ENCODE measurements at places on chromosomes 12 and 14.

DNA sequence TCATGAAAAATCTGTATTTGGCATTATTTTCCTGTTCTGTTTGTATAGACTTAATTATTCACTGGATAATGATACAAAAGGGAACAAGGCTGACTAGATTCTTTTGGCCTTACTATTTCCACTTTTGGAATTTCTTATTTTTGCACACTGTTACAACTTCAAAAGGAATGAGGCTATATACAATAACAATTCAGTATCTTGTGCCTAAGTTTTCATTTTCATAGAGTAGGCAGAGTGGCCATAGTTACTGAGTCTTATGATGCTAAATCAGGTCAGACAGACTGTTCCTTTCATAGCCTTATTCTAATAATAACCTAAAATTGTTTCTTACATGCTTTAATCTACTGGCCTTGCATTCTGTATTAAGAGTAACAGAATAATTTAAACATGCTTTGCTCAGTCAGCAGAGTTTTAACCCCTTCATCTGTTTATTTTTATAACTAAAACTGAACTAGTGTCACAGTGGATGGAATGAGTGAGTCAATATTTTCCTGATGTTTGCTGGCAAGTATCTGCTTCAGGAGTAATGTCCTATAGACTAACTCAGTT lies 10.5 kb downstream of the TTC8 start:
- DNase-seq, result no peak

GRCh38 chr12:49089821-49090773 lies 4.5 kb downstream of the DHH start:
- DNase-seq, result peak; percentile 54

GRCh38 chr14:22185191-22185590 lies 403.8 kb downstream of the DAD1 start:
- DNase-seq, result no peak

DNA sequence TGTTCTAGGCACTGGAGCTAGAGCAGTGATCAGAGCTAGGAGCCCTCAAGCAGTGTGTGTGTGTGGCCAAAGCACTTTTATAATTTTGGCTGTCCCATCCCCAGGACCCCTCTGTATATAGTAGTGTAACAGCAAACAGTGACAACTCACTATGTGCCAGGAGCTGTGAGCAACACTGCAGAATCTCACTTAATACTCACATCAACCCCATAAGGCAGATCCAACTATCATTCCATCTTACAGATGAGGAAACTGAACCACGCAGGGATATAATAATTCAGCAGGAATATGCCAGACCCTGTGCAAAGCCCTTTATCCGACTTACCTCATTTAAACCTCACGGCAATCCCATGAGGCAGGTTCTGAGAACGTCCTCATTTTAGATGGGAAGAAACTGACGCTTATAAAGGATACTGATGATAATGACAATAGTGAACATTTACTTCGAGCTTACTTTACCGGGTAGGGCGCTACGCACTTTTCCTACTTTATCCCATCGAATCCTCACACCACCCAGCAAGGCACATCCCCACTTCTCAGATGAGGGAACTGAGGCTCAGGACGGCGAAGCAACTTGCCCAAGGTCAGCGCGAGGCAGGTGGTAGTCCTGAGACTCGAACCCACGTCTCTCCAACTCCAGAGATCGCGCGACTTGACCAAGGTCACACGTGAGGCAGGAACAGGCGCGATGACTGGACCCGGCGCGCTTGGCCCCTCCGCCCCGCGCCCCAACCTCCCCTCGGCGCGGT lies 687 bp downstream of the RAB35 start:
- peak; percentile 61 for DNase-seq

- DNase-seq, result no peak
Observed at GRCh38 chr14:79727900-79728299, 483.4 kb downstream of the DIO2 start.

GRCh38 chr12:32881702-32882101 lies 14.9 kb downstream of the PKP2 start:
- no peak for DNase-seq

DNA sequence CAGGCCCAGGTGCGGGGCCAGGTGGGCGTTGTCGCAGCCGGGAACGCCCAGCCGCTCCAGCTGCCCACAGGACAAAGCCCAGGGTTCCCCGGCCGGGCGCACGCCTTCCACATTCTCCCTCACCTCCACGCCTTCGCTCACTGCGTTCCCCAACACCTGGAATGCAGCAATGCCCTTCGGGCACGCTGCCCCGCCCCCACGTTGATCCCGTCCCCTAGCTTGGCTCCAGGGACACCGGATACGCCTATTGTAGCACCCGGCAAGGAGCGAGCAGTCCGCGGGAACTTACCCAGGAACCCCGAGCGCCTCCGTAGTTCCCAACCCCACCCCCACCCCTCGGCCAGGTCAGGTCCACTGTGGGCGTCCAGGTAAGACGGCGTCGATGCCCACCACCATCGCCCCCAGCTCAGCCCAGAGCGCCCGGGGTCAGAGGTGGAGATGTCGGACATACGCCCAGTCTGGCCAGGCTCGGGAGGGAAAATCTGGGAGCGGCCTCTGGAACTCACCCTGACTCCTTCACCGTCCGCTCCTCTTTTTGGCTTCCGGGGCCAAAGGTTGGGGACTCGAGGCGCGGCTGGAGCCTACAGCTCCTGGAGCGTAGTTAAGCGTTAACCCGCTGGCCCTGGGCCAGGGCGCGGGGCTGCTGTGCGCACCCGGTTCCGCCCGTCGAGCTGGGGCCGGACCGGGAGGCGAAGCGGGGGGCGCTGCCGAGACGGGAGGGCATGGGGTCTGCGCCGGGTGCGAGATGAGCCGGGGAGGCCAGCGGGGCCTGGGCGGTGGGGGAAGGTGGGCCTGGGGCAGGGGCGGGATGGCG lies 594 bp upstream of the CEP170B start:
- DNase-seq, result no peak

DNA sequence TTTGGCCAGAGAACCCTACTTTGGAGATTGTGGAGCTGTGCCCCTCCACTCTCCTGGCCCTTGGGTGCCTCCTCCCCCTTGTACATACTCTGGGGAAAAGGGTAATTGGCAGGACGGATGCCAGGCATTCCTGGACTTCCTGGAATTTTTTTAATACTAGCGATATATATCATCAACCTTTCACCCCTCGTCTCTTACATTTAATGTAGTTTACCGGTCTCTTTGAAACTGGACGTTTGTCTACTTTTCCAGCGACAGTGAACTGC lies 767 bp upstream of the CRY1 start:
- no peak for DNase-seq

GRCh38 chr12:15458008-15458407 lies 135.7 kb downstream of the PTPRO start:
- DNase-seq, result no peak

DNA sequence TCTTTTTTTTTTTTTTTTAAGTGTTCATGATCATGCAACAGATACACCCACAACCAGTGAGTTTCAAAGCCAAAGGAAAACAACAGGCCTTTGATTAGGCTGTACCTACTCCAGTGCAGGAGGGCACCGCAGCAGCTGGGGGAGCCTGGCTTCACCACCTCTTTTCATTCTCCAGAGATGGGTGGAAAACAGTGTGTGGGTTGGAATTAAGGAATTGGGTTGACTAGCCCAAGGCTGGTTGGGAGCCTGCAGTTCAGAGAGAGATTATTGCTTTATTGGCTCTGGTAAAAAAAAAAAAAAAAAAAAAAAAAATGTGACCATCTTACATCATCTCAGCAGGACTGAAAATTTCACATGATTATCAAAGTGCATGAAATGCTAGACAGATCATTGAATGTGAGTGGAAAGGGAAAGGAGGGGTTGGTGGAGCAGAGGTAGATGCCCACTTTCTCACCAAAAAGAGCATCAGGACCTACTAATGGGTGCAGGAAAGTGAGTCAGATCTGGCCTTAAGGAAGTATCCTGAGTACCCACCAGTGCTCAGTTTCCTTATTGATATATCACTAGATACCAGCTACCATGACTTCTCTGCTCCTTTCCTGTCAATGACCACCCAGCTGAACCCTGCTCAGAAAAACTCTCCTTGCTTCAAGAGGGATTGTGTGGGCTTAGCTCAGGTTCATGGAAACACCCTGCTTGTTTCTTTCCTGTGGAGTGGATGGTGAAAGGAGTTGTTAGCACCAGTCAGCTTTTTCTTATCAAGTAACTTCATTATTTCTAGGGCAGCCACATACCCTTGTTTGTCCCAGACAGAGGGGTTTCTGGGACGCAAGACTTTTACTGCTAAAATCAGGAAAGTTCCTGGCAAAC lies 54.8 kb upstream of the DYRK2 start:
- DNase-seq, result no peak

DNA sequence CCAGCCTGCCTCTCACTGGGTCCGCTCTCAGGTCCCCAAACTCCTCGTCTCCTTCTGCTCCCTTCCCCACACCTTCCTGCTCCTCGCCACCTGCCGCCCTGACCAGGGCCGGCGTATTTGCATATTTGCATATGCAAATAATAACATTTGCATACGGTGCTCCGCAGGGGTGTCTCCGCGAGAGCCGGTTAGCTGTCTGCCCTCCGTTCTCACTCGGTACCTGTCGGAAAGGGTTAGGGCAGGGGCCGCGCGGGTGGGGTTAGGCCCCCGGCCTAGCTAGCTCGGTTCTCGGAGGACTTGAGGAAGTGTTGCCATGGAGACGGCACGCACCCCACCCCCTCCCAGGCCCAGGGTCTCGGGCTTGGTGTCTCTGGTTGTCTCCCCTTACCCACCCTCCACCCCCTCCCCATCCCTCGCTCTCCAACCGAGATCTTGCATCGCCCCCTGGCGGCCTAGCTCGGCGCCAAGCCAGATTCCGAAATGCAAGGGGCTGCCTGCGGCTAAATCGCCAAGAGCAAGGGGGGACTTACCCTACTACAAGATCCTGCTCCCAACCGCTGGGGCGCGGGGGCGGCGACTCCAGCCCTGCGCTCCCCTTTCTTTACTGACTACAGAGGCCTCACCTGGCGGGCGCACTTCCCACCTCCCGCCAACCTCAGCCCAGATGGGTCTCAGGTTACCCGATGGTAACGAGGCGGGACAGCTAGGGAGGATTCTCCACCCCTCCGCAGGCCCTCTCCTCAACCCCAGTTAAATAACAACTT lies 8.1 kb downstream of the STAC3 start:
- DNase-seq, result peak; percentile 79

- DNase-seq, result no peak
Observed at GRCh38 chr12:32108787-32109186, 2.1 kb downstream of the BICD1 start.

GRCh38 chr14:33564774-33565630 lies 385.9 kb downstream of the EGLN3 start:
- no peak for DNase-seq

DNA sequence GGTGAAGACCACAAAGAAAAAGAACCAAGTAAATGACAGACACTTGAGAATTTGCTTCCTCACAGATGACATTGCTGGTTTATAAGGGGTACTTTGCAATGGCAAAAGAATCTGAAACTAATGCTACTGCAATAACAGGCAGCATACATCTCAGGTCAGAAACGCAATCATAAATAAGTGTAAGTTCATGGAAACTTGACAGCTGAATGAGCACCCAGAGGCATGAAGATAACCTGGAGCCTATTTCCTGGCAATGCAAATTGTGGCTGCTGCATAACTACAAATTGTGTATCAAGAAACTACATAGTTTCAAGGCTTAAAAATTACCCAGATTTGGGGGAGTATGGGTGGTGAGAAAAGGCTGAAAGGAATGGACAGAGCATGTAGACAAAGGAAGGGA lies 8.5 kb upstream of the MYO1A start:
- no peak for DNase-seq

- no peak for DNase-seq
Observed at GRCh38 chr12:66438601-66439000, 136.3 kb downstream of the HELB start.

GRCh38 chr12:114921781-114922180 lies 237.8 kb upstream of the TBX3 start:
- DNase-seq, result no peak

GRCh38 chr12:2679068-2679815 lies 115.5 kb upstream of the FKBP4 start:
- no peak for DNase-seq

DNA sequence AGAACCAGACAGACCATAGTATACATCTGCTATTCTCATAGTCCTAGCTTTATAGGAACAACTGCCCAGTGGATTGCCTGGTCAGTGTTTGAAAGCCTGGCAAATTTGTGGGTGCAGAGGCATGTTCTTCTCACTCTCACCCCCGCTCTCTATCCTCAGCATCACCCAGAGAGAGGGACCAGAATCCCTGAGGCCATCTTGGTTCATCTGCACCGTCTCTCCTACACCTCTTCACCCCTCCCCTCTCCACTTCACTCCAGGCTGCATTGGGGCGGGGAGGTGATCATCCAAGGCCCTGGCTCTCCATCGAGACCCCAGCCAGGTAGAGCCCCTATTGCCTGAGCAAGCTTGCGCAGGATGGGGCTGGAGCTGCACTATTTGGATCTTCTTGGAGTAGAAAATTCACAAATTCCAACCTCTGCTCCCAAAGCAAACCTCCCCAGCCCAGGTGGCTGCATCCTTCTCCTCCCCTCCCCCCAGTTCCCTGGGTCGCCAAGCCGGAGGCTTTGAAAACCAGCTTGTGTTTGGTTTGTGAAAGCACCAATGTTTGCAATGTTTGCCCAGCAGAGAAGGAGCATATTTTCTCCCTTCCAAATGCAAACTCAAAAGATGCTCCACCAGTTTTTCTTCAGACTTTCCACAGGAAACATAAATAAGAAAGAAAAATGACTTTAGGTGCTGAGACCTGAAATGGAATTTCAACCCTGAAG lies 18.6 kb upstream of the COL2A1 start:
- DNase-seq, result no peak

- no peak for DNase-seq
Observed at GRCh38 chr14:58796242-58797009, 158.7 kb downstream of the DACT1 start.

DNA sequence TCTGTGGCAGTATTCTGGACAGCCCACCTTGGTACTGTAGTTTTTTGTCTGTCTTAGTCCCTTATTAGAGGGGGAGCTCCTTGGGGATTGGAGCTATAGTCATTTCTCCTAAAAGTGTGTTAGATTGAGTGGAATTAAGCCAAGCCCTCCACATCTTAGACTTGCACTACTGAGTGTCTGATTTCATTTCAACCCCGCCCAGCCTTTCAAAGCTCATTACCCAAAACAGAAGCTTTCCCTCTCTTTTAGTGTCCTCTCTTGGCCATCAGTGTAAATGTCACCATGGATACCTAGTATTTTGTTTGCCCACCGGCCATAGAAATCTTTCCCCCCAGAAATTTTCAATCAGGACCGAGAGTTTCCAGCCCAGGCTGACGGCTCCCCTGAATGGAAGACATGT lies 74.5 kb downstream of the LRRC74A start:
- no peak for DNase-seq

GRCh38 chr12:6703631-6704030 lies 3.0 kb upstream of the PIANP start:
- no peak for DNase-seq

DNA sequence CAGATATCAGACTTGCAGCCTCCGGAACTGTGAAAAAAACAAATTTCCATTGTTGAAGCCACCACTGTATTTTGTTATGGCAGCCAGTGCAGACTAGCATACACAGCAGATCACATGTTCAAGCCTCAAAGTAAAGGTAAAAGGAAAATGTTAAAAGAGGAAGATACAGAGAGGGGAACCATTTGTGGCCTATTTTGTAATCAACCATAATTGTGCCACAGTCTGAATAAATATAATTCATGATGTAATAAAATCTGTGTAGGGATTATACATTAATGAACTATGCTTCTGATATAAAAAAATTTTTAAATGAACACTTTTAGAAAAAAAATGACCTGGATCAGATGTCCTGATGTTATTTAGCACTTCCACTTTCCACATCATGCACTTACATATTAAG lies 79.6 kb downstream of the SLC16A7 start:
- DNase-seq, result no peak

All from GM06990 (cell line).